Breast epithelium (tissue), 4 donors: ENCODE measurements at places on chromosomes 6 and 20.

DNA sequence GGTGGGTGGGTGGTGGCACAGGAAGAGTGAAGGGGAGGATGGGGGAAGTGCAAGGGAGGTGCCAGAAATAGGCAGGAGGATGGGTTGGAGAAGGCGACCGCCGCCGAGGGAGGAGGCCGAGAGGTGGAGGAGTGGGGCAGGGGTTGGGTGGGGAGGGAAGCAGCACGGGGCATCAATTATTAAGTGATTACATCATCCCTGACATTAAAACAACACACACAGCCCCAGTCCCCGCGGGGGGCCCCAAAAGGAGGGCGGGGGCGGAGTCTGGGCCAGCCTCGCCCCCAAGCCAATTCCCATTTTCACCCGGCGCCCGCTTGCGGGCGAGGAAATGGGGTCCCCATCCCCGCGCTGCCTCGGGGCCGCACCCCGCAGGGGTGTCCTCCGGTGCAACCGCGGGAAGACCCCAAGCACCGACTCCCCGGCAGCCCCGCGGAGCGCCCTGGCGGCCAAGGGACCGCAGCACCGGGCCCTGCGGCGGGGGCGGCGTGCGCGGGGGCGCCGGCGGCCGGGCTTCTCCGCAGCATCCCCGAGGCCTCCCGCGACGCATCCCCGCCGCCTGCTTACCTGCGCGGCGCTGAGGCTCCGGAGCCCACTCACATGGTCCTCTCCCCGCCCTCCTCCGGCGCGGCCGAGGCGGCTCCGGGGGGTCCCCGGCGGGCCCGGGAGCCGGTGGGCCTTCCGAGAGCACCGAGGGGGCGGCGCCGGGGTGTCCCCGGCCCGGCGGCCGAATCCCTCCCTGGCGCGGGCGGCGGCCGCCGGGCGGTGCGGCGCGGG lies 663 bp downstream of the FYN start:
- DNase-seq, result no peak

DNA sequence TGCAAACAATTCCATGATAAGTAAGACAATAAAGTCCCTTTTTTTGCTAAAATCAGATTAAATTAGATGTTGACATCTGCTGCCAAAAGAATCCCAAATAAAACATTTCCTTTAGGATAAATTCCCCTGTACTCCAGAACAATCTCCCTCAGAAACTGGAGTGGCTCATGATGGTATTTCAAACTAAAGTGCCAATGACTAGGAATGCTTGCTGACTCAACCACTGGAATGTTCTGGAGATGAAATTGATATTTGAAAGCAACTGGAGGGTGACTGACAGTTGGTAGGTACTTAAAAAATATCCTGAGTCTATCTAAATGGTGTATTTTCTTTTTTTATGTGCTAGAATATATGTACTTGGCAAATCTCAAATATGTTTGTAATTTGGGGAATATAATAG lies 350.1 kb upstream of the TSHZ2 start:
- DNase-seq, result no peak

DNA sequence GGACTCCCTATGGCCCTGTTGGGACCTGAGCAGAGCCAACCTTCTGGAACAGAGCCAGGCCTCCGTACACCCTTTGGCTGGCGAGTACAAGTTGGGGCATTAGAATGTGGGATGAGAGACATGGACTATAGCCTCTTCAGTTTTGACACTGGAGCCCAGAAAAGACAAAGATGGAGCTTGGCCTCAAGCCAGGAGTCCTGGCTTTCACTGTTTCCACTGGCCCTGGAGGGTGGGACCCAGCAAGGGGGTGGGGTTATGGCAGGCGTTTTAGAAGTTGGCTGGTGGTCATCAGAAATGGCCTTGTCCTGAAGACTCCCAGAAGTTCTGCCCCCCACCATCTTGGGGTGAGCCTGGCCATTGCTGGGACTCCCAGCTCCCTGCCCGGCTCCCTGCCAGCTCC lies 21.8 kb downstream of the ITPR3 start:
- DNase-seq, result no peak

- DNase-seq, result no peak
These were observed 164.1 kb downstream of the ID4 start for GRCh38 chr6:20001286-20001685.

- DNase-seq, result no peak
These were observed 376.4 kb downstream of the HACE1 start for GRCh38 chr6:104483225-104483834.
